SJSA1 (cell line): ENCODE measurements at places on chromosomes 4 and X. TPM values are rescaled to one million over a fixed set of nuclear protein-coding genes. Genes with fewer than 3 reads are reported as not detected.

Gene NDST4
- total RNA-seq, result 0.05 TPM in 1 of 2 replicates, not detected in the other

Gene PDCL2
- total RNA-seq, result not detected in 2 replicates

Gene DCHS2
- not detected in 2 replicates for total RNA-seq

Gene STK32B
- total RNA-seq, result 0.38 and 0.50 TPM in 2 replicates

Gene GPRASP3
- 0.22 and 0.68 TPM in 2 replicates for total RNA-seq

DNA sequence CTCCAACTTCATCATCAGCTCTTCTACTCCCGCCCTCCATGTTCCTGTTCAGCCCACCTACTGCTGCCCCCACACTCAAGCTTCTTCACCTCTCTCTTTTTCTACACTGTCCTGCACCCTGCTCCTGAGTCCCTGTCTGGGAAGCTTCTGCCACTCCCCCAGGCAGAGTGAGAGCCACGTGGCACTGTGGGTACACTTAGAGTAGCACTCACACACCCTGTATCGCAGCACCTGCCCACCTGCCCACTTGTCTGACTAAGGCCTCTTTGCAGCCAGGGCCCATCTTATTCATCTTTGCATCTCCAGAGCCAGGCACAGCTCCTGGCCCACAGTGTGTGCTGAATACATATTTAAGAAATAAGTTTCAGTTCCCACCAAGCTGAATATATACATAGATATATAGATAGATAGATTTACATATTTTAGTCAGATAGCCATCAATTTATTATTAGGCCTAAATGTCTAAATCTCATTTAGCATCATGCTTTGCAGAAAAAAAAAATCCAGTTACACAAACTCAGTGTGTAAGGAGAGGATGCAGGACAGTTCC lies 24.9 kb downstream of the CCDC149 start:
- H3K36me3 ChIP-seq, result no peaks in the 10 kb centered on the region
- no peak overlapping the region for H3K27ac ChIP-seq
- H3K4me1 ChIP-seq, result no peaks in the 10 kb centered on the region
- no peak for DNase-seq
- H3K27me3 ChIP-seq, result no peaks in the 10 kb centered on the region
- H3K4me3 ChIP-seq, result no peak overlapping the region

Gene SPACA5
- total RNA-seq, result not detected in 2 replicates

DNA sequence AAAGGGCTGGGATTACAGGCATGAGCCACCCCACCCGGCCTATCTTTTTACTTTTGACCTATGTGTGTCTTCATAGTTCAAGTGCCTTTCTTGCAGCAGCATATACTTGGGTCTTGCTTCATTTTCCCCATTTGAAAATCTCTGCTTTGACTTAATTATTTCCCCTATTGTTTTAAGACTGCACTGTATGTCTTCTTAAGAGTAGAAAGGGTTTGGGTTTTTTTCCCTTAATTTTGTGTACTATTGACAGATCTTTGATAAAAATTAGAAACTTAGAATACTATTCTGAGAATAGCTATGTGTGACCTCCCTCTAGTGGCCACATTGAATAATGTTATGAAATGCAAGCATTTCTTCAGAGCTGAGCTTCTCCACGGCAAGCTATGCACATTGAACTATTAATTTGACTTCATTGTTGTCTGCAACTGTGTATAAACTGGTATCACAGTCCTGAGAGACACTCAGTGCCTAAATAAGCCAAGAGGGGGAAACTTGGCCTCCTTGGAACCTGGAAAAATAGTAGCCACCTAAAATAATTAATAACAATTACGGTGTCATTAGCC lies 8.7 kb upstream of the SLC25A4 start:
- no peaks in the 10 kb centered on the region for H3K4me1 ChIP-seq
- no peaks in the 10 kb centered on the region for H3K27me3 ChIP-seq
- peak; percentile 40 for DNase-seq
- H3K36me3 ChIP-seq, result no peaks in the 10 kb centered on the region

DNA sequence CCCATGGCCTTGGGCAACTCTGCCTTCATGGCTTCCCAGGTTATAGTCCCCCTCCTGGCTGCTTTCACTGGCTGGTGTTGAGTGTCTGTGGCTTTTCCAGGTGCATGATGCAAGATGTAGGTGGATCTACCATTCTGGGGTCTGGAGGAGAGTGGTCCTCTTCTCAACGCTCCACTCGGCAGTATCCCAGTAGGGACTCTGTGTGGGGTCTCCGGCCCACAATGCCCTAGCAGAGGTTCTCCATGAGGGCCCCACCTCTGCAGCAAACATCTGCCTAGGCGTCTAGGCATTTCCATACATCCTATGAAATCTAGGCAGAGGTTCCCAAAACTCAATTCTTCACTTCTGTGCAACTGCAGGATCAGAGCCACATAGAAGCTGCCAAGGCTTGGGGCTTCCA lies 763.4 kb upstream of the EPHA5 start:
- H3K4me1 ChIP-seq, result peaks cover 8% of the 10 kb centered on the region
- H3K27me3 ChIP-seq, result no peaks in the 10 kb centered on the region

Gene CLDN22
- not detected in 2 replicates for total RNA-seq

DNA sequence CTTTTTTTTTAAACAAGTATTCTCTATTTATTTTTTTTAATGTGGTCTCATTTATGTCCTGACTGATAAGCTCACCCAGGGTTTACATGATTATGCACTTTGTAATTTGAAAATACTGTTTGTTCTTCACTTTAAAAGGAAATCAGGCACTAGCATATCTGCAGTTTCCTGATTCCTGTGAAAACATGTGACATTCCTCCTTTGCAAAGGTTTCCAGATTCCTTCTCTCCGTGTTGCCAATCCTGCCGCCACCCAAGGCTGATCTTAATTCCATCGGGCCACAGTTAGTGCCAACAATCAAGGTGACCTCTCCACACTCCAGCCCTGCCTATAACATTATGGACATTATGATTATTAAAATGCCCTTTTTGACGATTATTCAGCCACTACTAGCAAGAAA lies 225.4 kb downstream of the PCDH7 start:
- no peak for DNase-seq
- no peaks in the 10 kb centered on the region for H3K36me3 ChIP-seq
- no peak overlapping the region for H3K27ac ChIP-seq
- H3K27me3 ChIP-seq, result no peaks in the 10 kb centered on the region
- no peak overlapping the region for H3K4me3 ChIP-seq

Gene ASB12
- total RNA-seq, result not detected in 2 replicates

Gene ETDB
- total RNA-seq, result not detected in 2 replicates

DNA sequence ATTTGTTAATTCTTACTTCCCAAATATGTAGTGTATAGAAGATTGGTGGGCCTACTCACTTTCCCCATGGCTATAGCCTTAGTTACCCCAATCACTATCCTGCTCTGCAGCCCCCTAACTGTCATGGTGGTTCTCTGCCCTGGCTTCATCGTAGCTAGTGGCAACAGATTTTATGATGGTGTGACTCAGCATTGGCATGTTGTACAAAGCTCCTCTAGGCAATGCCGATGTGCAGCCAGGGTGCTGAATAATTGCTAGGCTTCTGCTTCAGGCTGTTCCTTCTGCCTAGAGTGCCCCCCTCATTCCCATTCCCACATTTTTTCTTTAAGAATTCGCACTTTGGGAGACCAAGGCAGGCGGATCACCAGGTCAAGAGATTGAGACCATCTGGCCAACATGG lies 35.2 kb downstream of the AFF2 start:
- H3K27ac ChIP-seq, result no peak overlapping the region
- H3K4me1 ChIP-seq, result peaks cover 8% of the 10 kb centered on the region; the same call in 1 of the 2 replicates
- no peak for DNase-seq
- no peaks in the 10 kb centered on the region for H3K36me3 ChIP-seq

DNA sequence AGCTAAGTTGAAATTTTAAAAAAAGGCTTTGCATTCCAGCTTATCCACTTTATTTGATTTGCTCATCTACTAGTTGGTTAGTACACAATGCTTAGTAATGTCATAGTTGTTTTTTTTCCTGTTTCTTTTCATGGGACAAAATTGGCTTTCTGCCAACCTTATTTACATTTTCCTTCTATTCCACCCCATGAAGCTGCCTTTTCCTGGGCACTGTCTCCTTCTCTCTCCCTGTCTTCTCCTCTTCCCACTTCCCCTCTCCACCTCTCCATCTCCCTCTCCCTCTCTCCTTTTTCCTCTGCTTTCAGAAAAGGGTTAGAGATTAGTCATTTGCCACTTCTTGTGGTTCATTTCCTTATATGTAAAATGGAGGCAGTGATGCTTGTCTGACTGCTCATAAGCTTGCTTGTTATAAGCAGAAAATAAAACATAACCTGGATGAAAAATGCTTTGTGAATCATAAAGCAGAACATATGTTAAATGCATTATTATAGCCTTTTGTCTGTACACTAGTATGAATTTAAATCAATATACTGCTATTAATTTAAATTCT lies 181.9 kb downstream of the CEP135 start:
- no peak overlapping the region for H3K27ac ChIP-seq
- H3K36me3 ChIP-seq, result no peaks in the 10 kb centered on the region
- no peak overlapping the region for H3K4me3 ChIP-seq
- no peak for DNase-seq
- 0 out of 2 replicates have a peak, but pooled peaks cover 3% of the 10 kb centered on the region for H3K4me1 ChIP-seq
- no peaks in the 10 kb centered on the region for H3K27me3 ChIP-seq

Gene WAS
- not detected in 2 replicates for total RNA-seq

Gene NPNT
- total RNA-seq, result not detected in 2 replicates

Gene RBMX2
- total RNA-seq, result 17.1 and 25.1 TPM in 2 replicates

DNA sequence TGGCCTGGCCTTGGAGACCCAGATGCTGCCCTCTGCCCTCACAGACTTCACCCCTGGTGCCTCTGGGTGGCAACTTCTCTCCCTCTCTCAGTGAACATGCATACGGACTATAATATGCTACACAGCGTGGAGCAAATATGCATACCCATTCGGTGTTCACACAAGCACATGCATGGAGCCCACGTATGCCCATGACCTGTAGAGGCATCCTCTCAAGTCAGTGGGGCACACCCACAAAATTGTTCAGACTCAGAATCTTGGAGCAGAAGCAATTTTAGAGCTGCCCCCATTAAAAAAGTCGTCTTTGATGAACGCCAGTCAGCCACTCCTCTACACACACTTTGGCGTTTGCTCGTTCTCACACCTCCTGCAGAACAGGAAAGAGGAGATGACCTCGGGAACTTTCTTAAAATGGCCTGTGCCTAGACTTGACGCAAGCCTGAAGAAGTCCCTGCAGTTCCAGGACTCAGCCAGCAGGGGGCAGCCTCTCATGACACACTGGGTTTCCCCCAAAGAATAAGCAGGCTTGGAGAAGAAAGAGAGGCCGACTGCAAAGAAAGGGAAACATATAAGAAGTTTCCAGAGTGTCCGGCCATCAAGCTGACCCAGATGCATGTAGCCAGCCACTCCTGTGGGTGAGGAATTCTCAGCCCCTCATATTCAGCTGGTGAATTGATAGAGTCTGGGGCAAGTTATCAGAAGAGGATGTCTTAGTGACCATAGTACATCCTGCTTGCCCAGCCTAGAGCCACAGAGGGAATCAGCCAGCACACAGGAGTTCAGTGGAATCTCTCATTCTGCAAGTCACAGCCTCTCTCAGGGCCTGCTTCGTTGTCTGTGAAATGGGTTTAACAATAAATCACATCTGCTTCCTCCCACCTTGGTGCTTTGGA lies 17.3 kb downstream of the APLN start:
- H3K27ac ChIP-seq, result no peak overlapping the region
- DNase-seq, result peak; percentile 57

- H3K4me1 ChIP-seq, result no peaks in the 10 kb centered on the region
- no peak for DNase-seq
- no peak overlapping the region for H3K27ac ChIP-seq
- H3K27me3 ChIP-seq, result no peaks in the 10 kb centered on the region
- no peak overlapping the region for H3K4me3 ChIP-seq
These were observed 19.0 kb downstream of the CXCL8 start for GRCh38 chr4:73759357-73759756.

Gene DRD5
- total RNA-seq, result not detected in 2 replicates

Gene RADX
- 0.61 and 0.85 TPM in 2 replicates for total RNA-seq

Gene MEPE
- 0.24 TPM in 1 of 2 replicates, not detected in the other for total RNA-seq

Gene TIGD4
- total RNA-seq, result 0.18 TPM in 1 of 2 replicates, not detected in the other

GRCh38 chr4:152029631-152030030 lies 268.8 kb upstream of the GATB start:
- H3K27me3 ChIP-seq, result no peaks in the 10 kb centered on the region
- no peaks in the 10 kb centered on the region for H3K4me1 ChIP-seq
- H3K4me3 ChIP-seq, result no peak overlapping the region
- DNase-seq, result no peak
- H3K36me3 ChIP-seq, result no peaks in the 10 kb centered on the region

- H3K4me1 ChIP-seq, result no peaks in the 10 kb centered on the region
- DNase-seq, result no peak
- H3K36me3 ChIP-seq, result no peaks in the 10 kb centered on the region
These were observed 94.9 kb downstream of the CNKSR2 start for GRCh38 chrX:21469071-21469470.

Gene DMRTC1
- not detected in 2 replicates for total RNA-seq

GRCh38 chrX:106726485-106727437 lies at the start of gene RNF128:
Gene RNF128, plus strand, starts transcription at chrX:106726701. Its CDS starts 213 bp downstream, at chrX:106726914.
- no peaks in the 10 kb centered on the region for H3K4me1 ChIP-seq
- H3K27me3 ChIP-seq, result peaks cover 14% of the 10 kb centered on the region
- H3K4me3 ChIP-seq, result no peak within 1 kb of the TSS
- no peaks in the 10 kb centered on the region for H3K36me3 ChIP-seq

- no peak overlapping the region for H3K4me3 ChIP-seq
- no peak for DNase-seq
- no peak overlapping the region for H3K27ac ChIP-seq
- H3K27me3 ChIP-seq, result no peaks in the 10 kb centered on the region
These were observed 9.1 kb downstream of the WFS1 start for GRCh38 chr4:6278801-6279197.

Gene HPRT1
- total RNA-seq, result 19.2 and 21.4 TPM in 2 replicates

Gene SLC34A2
- total RNA-seq, result not detected in 2 replicates

GRCh38 chr4:37780444-37781130 lies 45.9 kb upstream of the PGM2 start:
- no peaks in the 10 kb centered on the region for H3K36me3 ChIP-seq
- no peak overlapping the region for H3K27ac ChIP-seq
- no peaks in the 10 kb centered on the region for H3K4me1 ChIP-seq
- no peaks in the 10 kb centered on the region for H3K27me3 ChIP-seq
- H3K4me3 ChIP-seq, result no peak overlapping the region
- no peak for DNase-seq

- peak overlapping the region; percentile 70 for H3K27ac ChIP-seq
- H3K36me3 ChIP-seq, result no peaks in the 10 kb centered on the region
- DNase-seq, result peak; percentile 68
- H3K27me3 ChIP-seq, result no peaks in the 10 kb centered on the region
- peaks cover 16% of the 10 kb centered on the region for H3K4me1 ChIP-seq
These were observed 15.0 kb upstream of the STS start for GRCh38 chrX:7132335-7133049.

- H3K27ac ChIP-seq, result no peak overlapping the region
- H3K4me1 ChIP-seq, result no peaks in the 10 kb centered on the region
- no peaks in the 10 kb centered on the region for H3K36me3 ChIP-seq
- H3K27me3 ChIP-seq, result no peaks in the 10 kb centered on the region
- no peak for DNase-seq
- no peak overlapping the region for H3K4me3 ChIP-seq
These were observed 169.3 kb downstream of the CEP135 start for GRCh38 chr4:56118055-56118454.

Gene S100P
- total RNA-seq, result not detected in 2 replicates

Gene OPRPN
- not detected in 2 replicates for total RNA-seq
